ENCODE measurements at places on chromosomes 12 and 14.
A peak's percentile ranks its signal among the peaks of the same experiment; 100 is the strongest.

DNA sequence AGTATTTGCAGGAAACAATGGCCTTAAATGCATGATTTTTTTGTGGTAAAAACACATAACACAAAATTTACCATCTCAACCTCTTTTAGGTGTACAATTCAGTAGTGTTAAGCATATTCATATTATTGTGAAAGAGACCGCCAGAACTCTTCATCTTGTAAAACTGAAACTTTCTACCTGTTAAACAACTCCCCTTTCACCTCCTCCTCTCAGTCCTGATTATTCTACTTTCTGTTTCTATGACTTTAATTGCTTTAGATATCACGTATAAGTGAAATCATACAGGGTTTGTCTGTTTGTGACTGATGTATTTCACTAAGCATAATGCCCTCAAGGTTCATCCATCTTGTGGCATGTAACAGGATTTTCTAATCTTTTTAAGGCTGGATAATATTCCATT is 353.4 kb downstream of the ADAMTS20 start:
- no peak for DNase-seq

GRCh38 chr12:1093166-1093751 is 102.2 kb downstream of the ERC1 start:
- no peak for DNase-seq

DNA sequence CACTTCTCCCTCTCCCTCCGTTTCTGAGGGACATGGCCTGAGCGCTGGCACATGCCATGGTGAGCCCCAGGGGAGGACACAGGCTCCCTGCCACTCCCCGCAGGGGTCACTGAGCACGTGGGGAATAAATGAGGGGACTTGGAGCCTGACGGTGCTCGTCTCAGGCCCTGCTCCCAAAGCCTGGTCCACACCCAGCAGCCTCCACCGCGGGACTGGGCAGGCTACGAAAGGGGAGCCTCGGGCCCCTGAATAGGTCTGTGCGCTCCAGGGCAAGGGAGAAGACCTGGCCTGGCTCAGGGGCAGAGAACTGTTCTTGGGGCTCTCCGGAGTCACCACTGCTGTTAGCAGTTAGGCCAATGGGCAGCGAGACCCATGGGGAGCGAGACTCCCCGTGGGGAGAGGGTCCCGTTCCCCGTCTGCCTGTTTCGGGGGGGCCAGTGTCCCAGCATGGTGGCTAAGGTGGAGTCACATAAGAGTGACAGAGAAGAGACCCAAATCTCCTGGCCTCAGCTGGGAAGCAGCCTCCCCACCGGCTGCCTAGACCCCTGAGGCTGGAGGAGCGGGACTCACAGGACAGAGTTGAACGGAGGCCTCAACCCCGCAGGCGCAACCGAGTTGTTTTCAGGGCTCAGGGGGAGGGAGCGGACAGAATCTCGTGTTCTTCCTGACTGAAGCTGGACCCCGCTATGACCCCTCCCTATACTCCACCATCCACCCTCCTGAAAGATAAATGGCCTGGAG is 329.8 kb upstream of the SFSWAP start:
- no peak for DNase-seq

GRCh38 chr14:26984311-26985177 is 386.7 kb upstream of the NOVA1 start:
- no peak for DNase-seq

DNA sequence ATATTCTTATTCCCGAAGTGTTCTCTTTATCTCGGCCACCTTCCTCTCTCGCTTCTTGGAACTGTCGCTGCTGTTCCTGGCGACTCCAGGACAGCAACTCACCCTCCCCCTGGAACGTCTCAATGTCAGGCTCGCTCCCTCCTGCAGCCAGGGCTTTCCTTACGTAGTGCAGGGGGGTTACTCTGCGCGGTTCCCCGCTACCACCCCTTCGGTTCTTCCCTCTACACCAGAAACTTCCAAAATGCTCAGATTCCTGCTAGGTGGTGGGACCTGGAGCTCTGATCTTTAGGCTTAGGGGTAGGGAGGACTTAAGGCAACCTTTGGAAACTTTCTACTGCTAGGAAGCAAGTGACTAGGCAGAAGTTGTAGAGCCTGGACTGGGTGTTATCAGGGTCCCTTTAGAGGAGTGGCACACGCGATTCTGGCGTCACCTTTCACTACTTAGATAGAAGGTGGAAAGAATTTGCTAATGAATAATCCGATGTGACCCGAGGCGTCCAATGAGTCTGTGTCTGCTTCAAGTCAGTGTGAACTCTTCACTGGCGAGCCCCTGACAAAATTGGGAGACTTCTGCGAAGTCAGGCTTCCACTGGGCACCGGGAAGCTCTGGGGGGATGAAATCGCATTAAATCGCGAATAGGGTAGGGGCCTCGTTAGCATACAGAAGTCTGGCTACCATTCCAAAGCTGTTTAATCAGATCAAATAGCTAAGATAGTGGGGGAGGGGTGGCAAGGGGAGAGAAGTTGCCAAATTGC is 900 bp upstream of the DPF3 start:
- DNase-seq = no peak

GRCh38 chr14:39230416-39231035 is 3.2 kb upstream of the MIA2 start:
- no peak for DNase-seq

- DNase-seq = peak; percentile 42
These were observed 9.6 kb upstream of the RPAP3 start for GRCh38 chr12:47715393-47715876.

- no peak for DNase-seq
These were observed 465 bp downstream of the ADSS1 start for GRCh38 chr14:104724407-104724980.

DNA sequence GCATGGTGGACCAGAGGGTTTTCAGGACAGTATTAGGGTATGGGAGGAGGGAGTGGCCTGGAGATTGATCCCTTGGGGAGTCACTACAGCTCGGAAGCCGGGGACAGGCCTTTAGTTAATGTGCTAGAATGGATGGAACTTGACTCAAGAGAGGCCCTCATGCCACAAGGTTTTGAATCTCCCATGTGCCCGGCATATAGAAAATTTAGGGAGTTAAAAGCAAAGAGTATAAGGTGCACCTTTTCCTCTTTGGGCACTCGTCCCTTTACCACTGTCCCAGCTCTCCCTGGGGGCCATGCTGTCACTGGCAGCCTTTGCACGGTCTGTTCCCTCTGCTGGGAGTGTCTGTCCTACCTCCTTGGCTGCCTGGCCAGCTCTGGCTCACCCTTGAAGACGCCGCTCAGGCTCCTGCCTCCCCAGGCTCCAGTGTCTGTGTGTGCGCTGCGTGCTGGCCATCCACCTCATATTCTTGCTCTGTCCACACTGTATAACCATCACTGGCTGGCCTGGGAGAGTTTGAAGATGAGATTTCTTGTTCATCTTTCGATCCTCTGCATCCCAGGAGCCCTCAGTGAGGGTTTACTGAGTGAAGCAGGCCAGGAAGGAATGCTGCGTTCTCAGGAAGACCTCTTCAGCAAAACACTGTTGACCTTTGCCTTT is 161.3 kb downstream of the ZFP36L1 start:
- DNase-seq = no peak

GRCh38 chr12:87556985-87557384 is 472.2 kb downstream of the C12orf50 start:
- DNase-seq = no peak

DNA sequence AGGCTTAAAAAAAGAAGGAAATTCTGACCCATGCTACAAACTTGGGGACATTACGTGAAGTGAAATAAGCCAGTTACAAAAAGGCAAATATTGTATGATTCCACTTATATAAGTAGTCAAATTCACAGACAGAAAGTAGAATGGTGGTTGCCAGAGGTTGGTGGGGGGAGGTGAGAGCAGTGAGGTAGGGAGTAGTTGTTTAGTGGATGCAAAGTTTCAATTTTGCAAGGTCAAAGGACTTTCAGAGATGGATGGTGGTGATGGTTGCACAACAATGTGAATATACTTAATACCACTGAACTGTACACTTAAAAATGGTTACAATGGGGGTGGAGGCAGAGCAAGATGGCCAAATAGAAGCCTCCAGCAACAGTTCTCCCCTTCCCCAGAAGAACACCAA is 86.2 kb upstream of the PLXNC1 start:
- DNase-seq = no peak

DNA sequence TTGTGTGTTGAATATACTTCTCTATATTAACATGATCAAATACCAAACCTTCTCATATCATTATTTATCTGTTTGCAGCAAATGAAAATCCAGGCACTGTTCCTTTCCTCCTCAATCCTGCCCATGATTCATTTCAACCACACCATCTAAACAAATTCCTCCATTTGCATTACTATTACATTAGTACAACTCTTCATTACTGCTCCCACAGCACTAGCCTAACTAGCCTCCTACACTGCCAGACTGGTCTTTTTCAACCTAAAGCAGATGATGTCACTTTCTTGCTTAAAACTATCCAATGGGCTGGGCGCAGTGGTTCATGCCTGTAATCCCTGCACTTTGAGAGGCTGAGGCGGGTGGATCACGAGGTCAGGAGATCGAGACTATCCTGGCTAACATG is 117.3 kb upstream of the MYF6 start:
- DNase-seq = no peak

- DNase-seq = no peak
These were observed 56.1 kb downstream of the MAP1LC3B2 start for GRCh38 chr12:116615141-116615861.

GRCh38 chr14:71589609-71590008 is 342.6 kb upstream of the RGS6 start:
- DNase-seq = no peak

- no peak for DNase-seq
These were observed 145.8 kb downstream of the CPNE8 start for GRCh38 chr12:38759621-38760020.
